Brain pericyte (primary cell): ENCODE measurements at places on chromosomes 2 and 18.

DNA sequence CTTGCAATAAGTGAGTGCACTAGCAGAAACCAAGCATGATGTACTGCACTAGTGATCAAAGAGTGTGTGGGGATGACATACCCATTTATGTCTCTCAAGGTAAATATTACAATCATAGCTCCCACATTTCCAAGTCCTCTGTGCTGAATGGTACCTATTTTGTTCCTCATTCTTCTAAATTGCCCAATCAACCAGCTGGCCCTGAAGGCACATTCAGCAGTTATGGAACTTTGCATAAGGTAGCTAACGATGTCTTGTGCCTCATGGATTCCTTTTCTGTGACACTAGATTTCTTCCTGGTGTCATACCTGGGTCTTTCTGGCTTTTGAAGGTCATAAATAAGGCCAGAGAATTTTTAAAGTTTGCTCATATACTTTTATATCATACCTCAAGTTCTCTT, 963.0 kb downstream of the SLC4A3 start:
- DNase-seq, result no peak

DNA sequence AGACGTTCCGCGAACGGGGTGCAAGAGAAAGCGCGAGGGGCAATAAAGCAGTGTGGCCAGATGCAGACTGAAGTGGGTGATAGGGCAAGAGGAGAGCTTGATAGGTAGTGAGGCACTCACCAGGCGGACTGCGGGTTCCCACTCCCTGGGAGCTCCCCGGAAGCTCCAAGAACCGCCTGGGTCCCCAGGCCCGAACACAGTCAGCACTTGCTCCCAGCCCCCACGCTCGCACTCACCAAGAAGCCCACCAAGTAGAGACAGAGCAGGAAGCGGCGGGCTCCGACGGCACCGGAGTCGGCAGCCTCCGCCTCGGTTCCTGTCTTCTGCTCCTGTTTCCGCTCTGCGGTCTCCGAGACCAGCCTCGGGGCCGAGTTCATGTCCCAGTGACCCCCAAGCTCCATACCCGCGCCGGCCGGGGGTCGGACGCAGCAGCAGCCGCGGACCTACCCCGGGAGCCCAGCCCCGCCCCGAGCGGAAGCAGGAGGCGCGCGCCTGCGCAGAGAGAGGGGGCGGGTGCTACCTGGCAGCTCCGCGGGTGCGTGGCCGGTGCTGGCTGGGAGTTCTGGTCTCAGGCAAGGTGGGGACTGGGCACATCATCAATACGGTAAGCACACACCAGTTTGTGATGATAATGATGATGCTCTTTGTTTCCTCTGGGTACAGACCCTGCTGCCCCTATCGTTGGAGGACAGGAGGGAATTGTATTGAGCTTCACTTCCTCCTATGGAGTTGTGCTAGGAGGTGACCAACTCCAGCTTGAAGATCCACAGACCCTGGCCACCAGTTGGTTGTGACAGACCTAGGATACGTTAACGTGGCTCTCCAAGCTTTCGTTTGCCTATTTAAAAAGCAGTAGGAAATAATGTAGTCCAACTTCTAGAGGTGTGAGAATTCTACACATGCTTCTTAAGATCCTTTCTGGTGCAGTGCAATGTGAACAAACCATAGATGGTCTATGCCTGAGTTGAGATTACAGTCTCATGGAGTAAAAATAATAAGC, 25.1 kb upstream of the TMEM182 start:
- no peak for DNase-seq

- no peak for DNase-seq
Measured at GRCh38 chr2:150042500-150043171, 444.8 kb downstream of the RND3 start.

DNA sequence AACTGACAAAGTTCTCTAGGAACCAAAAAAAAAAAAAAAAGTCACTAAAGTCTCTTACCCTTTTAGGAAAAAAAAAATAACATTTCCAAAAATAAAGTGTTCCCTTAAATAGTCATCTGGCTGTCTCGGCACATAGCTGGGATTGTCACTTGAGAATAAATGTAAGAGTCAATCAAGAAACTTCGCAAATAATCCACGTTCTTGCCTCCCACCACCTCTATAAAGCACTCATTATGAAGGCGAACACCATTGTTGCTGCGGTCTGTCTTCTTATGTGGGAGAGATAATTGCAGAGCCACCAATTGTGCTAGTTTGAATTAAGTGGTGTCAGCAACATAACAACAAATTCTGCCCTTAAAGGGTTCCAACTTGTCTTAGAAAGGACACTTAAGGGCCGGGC, 163.7 kb downstream of the FBXO15 start:
- DNase-seq, result no peak

DNA sequence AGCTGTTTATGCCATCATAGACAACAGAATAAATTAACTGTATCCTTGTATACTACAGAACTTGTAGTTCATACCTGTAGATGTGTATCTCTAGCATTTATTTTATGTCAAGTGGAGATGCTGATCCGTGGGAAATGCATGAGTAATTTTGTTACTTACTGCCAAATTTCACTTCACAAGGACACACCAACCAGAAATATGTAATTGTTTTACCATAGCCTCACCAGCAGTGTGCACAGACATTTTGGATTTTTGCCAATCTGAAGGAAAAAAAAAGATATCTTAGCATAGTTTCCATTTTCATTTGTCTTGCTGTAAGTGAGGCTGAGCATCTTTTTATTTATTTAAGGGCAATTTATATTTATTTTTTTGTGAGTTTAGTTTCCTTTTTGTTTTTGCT, 265.1 kb upstream of the OSR1 start:
- DNase-seq, result peak; percentile 12

DNA sequence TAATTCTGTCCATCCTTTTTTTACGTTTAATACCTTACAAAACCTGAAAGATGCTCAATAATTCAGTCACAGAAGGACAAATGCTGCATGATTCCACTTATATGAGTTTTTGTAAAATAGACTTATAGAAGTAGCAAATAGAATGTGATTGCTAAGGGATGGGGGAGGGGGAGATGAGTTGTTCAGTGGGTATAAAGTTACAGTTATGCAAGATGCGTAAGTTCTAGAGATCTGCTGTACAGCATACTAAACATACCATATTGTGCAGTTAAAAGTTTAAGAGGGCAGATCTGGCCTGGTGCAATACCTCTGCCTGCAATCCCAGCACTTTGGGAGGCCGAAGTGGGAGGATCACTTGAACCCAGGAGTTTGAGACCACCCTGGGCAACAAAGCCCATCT, 78.8 kb downstream of the TET3 start:
- DNase-seq, result no peak

DNA sequence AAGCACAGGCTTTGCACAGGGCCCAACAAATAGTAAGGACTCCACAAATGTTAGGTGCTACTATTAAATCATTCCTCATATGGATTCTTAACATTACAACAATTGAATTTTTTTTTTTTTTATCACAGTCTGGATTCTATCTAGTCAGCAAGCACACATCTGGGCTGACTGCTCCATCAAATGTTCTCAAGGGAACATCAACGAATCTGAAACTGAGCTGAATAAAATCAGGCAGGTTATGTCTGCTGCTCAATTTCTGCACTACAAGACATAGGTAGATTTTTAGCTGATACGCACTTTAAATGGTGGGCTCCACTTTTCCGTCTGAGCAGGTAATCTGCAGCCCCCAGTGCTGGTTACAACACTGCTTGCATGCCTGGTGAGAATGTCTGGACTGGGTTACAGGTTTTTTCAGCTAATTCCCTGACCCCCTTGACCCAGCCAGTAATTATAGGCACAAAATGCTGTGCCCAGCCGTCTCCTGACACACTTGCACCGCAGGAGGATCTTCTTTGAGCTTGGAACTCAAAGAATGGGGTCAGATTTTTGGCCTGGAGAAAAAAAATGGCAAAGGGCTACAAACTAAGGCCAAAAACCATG, 44.6 kb downstream of the ADD2 start:
- DNase-seq, result no peak

DNA sequence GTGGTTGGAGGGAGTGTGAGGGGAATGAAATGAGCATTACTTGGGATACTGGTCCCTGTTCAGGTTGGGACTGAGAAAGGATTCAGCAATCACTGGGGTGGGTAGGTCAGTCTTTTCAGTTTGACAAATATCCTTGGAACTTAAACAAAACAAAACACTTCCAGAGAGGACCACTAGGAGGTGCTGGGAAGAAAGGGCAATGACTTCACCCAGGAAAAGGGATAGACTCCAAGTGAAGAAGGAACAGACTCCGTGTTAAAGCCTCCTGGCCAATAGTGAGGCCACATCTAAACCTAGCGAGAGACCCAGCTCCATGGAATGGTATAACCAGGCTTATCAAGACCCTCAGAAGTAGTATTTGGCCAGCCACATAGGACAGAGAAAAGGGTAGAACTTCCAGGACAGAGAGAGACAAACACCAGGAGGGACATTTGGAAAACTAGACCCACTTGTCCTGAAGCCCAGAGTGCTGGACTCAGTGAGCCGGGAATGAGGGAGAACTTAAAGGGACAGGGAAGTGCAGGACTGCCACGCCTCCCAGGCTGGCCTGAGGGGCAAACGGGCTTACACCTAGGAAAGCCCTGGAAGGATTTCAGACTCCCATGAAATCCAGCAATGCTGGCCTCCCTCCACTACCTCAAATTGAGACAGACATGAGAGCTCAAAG, 19.6 kb upstream of the KCNG3 start:
- no peak for DNase-seq

DNA sequence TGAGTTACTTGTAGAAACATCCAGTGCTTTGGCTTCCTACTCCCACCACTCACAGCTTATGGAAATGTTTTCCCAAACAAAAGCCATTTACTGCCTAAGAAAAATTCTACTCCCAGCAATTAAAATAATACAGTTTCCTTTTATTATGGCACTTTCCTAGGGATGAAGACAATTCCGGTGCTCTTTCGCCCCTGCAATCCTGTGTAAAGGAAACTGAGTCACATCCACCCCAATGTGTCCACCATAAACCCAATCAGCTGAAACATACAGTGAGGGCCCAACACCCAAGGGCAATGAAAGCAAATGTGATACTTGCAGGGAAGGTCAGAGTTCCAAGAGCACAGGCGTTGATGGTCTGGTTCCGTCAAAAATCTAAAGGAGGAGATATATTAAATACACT, 62.0 kb upstream of the ST3GAL5 start:
- no peak for DNase-seq

- DNase-seq, result no peak
Measured at GRCh38 chr2:170314744-170315447, 136.9 kb downstream of the MYO3B start.

GRCh38 chr2:64482243-64482642, 28.3 kb downstream of the LGALSL start:
- no peak for DNase-seq

DNA sequence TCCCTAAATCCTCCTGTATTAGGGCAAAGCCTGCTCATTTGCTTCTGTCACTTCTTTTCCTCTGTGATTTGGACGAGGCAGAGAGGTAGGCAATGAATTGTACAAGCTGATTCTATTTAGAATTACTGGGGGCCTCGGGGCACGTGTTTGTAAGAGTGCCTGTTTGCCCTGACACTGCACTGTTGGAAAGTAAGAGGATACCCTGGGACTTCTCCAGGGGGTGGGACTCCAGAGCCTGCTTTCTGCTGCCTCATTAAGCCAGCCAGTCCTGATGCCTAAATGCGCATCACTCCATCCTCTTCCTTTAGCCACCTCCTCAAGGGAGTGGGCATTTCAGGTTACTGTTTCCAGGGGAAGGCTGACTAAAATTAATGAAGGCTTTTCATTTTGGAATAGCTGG, 134.3 kb downstream of the TDRD15 start:
- no peak for DNase-seq

DNA sequence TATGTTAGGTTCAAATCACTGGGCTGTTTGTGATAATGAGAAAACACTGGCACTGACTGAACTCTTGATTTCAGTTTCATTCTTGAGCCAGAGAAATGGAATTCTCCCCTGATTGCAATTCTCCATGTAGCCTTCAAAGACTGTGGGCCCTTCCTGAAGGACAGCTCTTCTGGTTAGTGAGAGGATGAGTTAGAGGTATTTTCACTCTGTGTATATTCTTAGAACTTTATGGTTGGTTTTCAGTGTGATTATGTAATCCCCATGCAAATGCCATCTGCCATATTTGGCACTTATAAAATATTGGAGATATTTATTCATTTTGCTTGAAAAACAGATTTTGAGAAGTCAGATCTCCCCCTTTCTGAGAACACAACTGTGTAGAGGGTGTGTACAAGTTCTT, 323.7 kb downstream of the SLC4A3 start:
- no peak for DNase-seq

DNA sequence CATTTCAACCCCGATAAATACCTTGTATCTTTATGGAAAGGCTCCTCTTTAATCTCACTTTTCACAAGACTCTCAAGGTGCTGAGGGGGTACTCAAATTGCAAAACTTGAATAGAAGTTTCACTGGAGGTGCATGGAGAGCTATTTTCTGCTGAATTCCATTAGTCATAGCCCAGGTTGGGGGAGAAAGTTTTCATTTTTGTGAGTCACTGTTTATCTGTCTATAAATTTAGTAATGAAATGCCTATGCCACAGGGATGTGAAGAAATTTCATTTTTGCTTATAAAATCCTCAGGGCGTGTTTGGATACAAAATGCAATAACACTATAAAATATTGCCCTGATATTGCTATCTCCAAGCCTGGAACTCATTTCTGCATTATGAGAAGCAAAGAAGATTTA, 346.3 kb downstream of the LRATD1 start:
- DNase-seq, result no peak

DNA sequence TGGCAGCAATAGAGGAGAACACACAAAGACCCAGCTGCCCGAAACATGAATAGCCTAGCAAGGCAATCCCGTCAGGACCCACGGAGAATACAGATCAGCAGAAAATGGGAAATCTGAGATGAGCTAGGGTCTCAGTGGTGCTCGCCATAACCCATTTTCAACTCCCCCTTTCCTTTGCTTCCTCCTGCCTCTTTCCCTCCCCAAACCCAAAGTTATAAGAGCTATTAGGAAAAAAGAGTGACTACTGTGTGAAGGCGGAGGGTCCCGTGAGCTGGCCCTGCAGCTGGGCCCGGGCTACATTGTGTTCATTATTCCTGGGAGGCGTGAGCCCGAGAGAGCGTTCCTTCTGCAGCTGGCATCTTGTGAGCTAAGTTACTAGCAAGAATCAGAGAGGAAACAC, 118.4 kb downstream of the PID1 start:
- DNase-seq, result no peak

DNA sequence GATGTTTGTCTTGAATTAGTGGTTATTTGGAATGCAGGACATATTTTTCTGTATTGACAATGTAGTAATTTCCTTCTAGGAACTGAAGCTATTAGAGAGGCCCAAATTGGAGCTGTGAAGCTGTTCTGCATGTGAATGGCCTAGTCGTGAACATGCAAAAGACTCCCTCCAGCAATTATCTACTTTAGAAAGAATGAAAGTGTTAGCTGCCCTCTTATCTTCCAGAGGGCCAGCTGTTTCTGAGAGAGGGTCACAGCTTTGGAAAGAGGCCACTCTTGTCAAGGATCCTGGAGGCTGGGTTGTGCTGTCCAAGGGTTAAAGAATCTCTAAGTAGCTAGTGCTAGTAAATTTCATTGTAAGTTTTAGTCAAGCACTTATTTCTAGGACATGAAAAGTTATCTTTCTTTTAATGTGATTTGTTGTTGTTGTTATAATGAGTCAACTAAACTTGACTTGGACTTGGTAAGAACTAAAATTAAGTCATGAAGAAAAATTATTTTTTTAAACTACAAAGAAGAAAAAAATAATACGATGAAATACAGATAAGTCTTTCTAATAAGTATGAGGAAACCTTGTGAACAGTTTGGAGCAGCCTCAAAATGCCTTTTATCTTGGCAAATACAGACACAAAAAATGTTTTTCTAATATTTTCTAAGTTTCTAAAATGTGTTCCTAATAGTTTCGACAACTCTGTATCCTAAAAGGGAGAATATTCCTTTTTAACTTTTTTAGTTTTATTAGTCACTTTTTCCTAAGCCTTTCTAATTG, 36.8 kb downstream of the DPP4 start:
- no peak for DNase-seq
